Activated T-cell treated with anti-CD3 and anti-CD28 coated beads, Interleukin-2, amount 50 U/mL, for 72 hours (primary cell): ENCODE measurements at places on chromosomes 11 and 22.

DNA sequence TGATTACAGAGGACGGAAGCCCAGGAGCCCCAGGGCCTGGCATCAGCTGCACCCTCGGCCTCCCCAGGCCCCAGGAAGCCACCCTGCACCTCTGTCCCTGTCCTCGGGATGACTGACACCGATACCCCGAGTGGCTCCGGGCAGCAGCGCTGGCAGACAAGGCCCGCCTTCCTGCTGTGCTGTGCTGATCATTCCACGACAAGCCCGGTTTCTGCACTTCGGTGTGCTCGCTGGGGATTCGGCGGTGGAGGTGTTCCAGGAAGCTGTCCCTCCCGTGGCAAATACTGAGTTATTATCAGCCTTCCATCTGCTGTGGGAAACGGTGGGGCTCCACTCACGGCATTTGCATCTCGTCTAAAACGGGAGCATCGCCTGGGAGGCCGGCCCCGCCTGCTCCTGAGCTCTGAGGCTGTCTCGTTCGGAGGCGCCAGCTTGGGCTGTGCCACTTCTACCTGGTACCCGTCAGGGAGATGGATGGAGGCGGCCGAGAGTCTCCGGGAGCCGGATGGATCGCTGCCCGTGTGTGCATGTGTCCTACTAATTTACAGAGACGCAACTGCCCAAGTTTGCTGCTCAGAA is 506.1 kb downstream of the BRD1 start:
- no peak for DNase-seq

- DNase-seq = no peak
These were observed 10.7 kb downstream of the CBX6 start for GRCh38 chr22:38861170-38861876.

- DNase-seq = peak; percentile 60
These were observed 11.1 kb upstream of the PHLDA2 start for GRCh38 chr11:2940147-2940920.

GRCh38 chr11:35796562-35796961 is 134.0 kb downstream of the TRIM44 start:
- no peak for DNase-seq

DNA sequence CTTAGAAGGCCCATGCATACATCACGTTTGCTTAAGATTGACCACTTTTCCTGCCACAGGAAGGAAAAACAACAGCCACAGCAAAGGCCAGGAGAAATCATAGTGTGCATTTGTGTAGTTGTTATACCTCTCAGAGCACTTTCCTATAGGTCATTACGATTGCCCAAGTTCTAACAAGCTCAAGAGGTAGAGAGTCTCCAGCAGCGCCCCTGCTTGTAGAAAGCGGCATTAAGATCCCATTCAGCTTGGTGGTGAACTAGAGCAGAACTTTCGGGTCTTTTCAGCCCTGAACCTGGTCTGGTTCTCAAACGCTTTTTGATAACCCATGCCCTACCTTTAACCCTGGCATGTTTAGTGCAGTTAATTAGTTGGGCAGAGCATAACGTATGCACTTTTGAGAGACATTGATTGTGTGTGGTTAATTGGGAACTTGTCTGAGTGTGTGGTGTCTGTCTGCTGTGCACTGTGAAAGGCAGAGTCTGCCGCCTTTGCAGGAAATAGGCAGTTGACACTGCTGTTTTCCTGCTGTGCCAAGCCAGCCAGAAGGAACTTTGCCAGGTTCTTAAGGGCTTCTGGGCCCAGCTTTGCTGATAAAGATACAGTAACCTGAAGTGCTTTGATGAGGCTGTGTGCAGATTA is 109.9 kb upstream of the CLMP start:
- DNase-seq = no peak

- peak; percentile 43 for DNase-seq
These were observed 953 bp upstream of the PACS1 start for GRCh38 chr11:66068923-66069714.

- DNase-seq = no peak
These were observed 2.0 kb downstream of the PVALB start for GRCh38 chr22:36814801-36815200.

DNA sequence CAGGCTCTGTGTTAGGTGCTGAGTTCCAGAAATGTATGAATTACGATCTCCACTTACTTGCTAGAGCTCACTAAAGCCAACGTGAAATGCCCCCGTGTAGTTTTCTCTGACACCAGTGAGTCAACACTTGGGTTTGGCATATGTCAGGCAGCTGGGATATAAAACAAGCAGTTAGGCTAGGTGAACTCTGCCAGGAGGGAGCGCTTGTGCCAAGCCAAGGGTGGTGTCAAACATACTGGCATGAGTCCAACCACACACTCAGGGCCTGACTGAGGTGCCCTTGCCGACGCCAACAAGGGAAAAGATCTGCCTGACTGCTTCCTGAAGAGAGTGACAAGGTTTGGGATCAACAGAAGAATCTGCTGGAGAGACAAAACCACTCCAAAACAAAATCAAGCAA is 167.8 kb upstream of the NARS2 start:
- DNase-seq = no peak

- no peak for DNase-seq
These were observed at the start of gene MRGPRF for GRCh38 chr11:69013009-69013951. Gene MRGPRF, minus strand, starts transcription at chr11:69013246. Its CDS starts 3,345 bp downstream, at chr11:69009901.

DNA sequence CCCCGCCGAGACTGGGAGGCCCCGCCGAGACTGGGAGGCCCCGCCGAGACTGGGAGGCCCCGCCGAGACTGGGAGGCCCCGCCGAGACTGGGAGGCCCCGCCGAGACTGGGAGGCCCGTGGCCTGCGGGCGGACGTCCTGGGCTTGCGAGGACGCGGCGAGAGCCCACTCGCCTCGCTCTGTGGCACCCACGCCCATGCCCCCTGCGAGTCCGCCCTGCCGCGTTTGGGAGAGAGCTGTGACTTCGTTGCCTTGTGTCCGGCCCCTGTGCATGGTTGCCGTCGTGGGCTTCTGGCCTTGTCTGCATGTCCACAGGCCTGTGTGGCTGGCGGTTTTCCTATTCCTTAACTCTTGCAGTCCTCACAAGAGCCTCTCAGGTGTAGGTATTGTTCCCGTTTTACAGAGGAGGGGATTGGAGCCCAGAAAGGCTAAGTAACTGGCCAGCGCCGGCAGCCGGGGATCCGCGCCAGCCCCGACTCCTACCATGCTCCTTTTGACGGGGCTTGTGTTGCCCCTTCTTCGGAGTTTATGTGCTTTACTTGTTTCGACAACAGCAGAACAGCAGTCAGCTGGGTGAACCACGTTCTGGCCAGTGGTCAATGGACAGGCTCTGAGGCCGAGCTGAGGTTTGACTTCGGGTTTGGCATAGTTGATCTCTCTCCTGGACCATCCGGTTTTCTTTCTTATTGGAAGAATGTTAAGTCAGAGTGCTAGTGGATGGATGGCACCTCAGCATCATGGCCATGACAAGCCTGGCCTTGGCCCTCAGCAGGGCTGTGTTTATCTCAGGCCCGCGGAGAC is 741 bp downstream of the PHRF1 start:
- no peak for DNase-seq

GRCh38 chr11:132126973-132127899 is 756.8 kb downstream of the NTM start:
- DNase-seq = no peak

DNA sequence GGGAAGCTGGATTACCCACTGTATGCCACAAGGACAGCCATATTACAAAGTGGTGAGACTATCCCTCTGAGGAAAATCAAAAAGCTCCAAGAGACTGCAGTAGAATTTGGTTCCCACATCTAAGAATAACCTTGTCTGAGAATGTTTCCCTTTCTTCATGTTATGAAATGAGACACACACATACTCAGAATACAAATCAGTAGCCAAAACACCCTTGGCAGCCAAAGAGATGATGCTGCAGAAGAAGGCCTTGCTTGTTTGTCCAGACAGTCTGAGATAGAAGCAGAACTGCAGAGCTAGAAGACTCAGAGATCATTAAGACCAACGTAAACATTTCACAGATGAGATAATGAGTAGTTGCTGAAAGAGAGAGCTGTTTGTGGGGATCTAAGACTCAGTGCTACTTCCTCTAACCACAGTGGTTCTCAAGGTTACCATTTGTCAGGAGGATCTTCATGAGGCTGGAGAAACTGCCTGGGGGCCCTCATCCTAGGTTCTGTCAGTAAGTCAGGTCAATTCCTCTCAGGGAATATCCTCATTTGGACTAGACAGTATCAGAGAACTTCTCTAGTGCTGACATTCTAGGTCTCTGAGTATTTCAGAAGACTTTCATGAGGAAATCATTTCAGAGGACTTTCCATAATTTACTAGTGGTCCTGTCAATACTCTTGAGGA is 38.9 kb downstream of the RELT start:
- DNase-seq = no peak

GRCh38 chr11:8584511-8584910 is 9.5 kb downstream of the STK33 start:
- no peak for DNase-seq

- no peak for DNase-seq
These were observed 135.1 kb downstream of the SPATA19 start for GRCh38 chr11:133710241-133710640.

- no peak for DNase-seq
These were observed 13.7 kb downstream of the YWHAH start for GRCh38 chr22:31957970-31958594.

DNA sequence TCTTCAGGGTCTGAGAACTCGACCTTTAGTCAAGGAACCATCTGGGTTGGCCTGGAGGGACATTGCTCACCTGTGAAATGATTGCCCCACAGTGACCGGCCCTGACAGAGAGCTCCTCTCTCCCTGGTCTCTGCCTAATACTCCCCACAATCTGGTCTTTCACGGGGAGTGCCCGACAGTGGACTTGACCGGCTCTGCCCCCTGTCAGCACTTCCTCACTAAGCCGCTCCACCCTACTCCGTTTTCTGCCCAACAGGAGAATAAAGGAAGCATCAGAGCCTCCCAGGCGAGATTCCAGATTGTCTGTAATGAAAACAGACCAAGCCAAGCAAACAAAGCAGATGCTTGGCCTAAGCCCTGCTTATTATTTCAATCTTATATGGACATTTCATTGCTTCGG is 87.8 kb downstream of the FBXO7 start:
- DNase-seq = no peak

- DNase-seq = peak; percentile 59
These were observed 11.9 kb downstream of the CRTAM start for GRCh38 chr11:122850076-122850631.

GRCh38 chr11:76376746-76377558 is 4.0 kb downstream of the THAP12 start:
- DNase-seq = no peak

DNA sequence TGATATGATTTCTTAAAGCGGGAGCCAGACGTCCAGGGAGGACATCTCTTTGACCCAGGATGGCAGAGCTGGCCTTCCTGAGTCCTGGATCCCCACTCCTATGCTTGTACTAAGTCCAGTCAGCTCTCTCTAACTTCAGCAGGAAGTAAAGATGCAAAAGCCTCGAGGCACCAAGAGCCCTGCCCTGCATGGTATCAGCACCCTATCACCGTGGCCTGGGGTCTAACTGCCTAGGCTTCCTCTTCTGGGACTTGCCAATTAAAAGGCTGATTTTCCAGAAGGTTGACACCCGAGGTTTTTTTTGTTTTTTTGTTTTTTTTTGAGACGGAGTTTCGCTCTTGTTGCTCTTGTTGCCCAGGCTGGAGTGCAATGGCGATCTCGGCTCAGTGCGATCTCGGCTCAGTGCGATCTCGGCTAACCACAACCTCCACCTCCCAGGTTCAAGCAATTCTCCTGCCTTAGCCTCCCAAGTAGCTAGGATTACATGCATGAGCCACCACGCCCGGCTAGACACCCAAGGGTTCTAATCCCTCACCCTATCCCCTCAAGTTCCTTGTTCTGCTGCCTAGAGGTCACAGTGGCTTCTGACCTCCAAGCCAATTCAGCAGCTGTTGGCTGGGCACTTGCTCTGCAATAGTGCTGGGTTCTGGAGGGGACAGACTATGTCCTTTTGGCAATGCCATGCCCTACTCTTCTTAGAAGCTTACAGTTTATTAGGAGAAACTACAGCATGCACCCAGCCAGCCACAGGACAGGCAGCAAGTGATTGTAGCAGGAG is 50.6 kb upstream of the FTH1 start:
- no peak for DNase-seq

DNA sequence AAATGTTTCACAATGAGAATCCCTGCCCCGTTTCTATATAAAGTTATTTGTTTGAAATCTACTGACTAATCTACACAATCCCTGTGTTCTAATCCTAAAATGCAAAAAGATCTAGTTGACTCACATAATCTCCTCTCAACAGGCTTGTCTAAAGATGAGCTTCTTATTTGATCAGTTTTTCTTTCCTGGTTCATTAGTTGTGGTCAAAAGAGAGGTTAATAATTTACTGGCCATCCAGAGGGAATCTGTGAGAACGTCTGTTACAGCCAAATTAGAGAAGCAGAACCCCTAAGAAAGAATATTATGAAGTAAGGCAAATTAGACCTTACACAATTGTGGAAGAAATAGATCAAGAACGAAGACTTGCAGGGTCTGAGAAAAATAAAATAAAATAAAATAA is 173.7 kb upstream of the ANO3 start:
- no peak for DNase-seq

- no peak for DNase-seq
These were observed 22.9 kb downstream of the RAB39A start for GRCh38 chr11:107951155-107951554.

GRCh38 chr11:73396985-73397384 is 20.8 kb downstream of the RELT start:
- no peak for DNase-seq

GRCh38 chr11:127003260-127003981 is 2.9 kb upstream of the KIRREL3 start:
- DNase-seq = peak; percentile 2

GRCh38 chr11:93903989-93904388 is 53.6 kb upstream of the VSTM5 start:
- DNase-seq = no peak

DNA sequence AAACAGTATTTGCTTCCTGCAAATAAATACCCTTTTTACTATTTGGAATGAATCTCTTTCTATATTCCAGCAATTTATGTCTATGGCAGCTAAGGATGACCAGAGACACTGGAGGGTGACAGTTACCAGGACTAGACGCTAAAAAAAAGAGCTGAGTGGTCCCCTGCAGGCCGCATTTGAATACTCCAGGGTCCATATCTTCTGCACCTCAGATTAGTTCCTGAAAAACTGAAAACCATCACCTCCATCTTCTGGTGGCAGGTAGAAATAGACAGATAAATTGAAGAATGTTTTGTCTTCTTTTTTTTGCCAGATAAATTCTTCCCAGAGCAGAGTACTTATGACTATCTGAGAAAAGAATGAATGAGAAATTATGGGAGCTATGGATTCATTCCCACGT is 145.6 kb downstream of the CSNK2A3 start:
- DNase-seq = no peak

- DNase-seq = peak; percentile 66
These were observed 10.5 kb upstream of the C11orf24 start for GRCh38 chr11:68282141-68282860.
